T-cell (primary cell): ENCODE measurements at places on chromosomes 7 and 10.

DNA sequence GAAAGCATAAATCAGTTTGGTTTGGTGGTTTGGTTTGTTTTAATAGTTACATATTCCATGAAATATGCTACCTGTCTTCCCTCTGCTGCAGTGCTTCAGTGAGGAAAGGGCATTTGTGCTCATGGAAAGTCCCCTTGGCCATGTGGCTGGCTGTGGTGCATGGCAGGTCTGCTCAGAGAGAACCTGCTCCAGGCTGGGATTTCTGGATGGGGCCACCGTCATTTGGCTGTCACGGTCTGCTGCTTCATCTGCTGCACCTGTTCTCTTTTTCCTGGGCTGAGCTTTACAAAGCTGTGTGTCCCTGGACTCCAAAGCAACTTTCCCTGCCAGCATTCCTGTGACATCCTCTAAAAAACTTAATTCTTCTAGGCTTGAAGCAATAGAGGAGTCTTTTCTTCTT, 8.9 kb downstream of the CDK14 start:
- no peak for DNase-seq

DNA sequence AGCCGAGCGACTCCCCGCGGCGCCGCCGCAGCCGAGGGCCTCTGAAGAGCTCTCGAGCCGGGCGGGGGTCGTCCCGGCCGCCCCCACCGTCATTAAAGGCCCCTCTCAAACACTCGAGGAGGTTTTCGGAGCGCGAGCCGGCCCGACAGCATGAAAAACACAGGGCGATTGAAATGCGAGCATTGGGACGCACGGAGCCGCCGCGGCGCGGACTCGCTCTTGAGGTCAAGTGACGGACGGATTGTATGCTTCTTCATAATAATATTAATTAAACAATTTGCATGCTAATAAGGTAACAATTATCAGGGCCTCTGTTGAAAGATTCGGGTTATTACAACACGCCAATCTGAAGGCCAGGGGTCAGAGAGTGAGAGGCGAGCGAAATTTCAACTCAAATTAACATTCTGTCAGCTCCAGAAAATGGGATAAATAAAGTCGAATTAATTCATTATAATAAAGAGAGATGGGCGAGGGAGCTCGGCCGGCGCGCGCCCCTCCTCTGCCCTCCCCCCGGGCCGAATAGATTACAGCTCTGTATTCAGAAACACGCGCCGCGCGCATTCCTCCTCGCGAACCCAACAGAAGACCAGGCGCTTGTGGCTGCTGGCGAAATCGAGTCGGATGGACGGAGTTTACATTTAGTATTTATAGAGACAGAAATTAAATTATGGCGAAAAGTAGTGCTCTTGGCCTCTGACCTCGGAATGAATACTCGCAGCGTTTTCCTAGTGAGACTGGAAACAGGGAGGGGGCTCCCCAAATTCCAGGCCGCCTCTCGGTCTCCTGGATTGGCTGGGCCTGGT, 2.1 kb upstream of the UNCX start:
- no peak for DNase-seq

GRCh38 chr7:158774952-158775351, 54.4 kb downstream of the ESYT2 start:
- no peak for DNase-seq

- no peak for DNase-seq
These were observed 55.4 kb upstream of the DNAJB6 start for GRCh38 chr7:157281221-157281998.
